Hematopoietic multipotent progenitor cell treated with erythropoietin and hydrocortisone succinate and interleukin-3 and kit ligand, for 17 days (in vitro differentiated cells): ENCODE measurements at places on chromosomes 6 and 20.
A peak's percentile ranks its signal among the peaks of the same experiment; 100 is the strongest.

DNA sequence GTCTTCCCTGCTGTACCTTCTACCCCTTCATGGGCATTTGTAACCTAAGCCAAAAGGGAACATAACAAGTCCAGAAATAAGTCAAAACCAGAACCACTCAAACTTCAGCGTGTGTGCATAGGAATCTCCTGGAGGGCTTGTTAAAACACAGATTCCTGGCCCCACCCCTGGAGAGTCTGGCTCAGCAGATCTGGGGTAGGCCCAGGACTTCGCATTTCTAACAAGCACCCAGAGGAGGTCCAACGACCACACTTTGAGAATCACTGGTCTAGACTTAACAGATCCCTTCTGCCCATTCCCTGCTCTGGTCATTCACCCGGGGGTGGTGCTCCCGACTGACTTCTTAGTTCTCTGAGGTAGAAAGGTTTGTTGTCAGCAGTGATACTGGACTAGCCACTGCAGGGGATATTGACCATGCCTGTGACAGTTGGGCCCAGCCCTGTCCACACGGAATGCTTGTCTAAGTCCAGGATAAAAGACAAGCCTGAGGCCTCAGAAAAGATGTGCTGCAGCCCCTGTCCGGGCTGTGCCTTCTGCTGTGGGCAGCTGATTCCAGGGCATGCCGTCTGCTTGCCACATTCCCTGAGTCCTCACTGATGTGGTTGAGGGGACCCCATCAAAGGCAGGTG lies 68.6 kb downstream of the SYNJ2 start:
- no peak for DNase-seq

DNA sequence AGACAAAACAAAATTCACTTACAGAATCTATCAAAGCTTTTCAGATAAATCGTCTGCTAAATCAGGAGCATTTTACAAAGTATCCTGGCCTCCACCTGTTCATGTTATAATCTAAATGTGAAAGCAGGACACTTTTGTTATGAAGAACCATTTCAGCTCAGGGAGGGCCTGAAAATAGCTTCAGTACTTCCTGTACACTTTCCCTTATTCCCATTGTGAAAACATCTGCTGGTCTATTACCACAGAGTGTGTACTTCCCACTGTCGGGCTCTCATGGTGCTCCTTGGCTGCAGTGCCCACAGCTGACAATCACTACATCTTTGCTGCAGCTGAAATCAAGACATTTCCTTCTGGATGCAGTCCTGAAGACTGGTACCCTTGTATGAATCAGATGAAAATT lies 128.1 kb downstream of the OPRM1 start:
- DNase-seq: no peak

GRCh38 chr6:89154131-89154530 lies 8.3 kb downstream of the PM20D2 start:
- DNase-seq: no peak

- no peak for DNase-seq
These were observed 102.9 kb downstream of the ADGB start for GRCh38 chr6:146701632-146702031.

GRCh38 chr6:98834060-98835031 lies at the start of gene POU3F2:
POU3F2 (plus strand) TSS chr6:98834574; CDS start chr6:98834874, 300 bp downstream.
- DNase-seq: peak; percentile 12

DNA sequence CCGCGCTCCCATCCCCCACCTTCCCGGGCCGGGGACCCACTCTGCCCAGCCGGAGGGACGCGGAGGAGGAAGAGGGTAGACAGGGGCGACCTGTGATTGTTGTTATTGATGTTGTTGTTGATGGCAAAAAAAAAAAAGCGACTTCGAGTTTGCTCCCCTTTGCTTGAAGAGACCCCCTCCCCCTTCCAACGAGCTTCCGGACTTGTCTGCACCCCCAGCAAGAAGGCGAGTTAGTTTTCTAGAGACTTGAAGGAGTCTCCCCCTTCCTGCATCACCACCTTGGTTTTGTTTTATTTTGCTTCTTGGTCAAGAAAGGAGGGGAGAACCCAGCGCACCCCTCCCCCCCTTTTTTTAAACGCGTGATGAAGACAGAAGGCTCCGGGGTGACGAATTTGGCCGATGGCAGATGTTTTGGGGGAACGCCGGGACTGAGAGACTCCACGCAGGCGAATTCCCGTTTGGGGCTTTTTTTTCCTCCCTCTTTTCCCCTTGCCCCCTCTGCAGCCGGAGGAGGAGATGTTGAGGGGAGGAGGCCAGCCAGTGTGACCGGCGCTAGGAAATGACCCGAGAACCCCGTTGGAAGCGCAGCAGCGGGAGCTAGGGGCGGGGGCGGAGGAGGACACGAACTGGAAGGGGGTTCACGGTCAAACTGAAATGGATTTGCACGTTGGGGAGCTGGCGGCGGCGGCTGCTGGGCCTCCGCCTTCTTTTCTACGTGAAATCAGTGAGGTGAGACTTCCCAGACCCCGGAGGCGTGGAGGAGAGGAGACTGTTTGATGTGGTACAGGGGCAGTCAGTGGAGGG lies 2.8 kb downstream of the SOX4 start:
- DNase-seq: no peak

DNA sequence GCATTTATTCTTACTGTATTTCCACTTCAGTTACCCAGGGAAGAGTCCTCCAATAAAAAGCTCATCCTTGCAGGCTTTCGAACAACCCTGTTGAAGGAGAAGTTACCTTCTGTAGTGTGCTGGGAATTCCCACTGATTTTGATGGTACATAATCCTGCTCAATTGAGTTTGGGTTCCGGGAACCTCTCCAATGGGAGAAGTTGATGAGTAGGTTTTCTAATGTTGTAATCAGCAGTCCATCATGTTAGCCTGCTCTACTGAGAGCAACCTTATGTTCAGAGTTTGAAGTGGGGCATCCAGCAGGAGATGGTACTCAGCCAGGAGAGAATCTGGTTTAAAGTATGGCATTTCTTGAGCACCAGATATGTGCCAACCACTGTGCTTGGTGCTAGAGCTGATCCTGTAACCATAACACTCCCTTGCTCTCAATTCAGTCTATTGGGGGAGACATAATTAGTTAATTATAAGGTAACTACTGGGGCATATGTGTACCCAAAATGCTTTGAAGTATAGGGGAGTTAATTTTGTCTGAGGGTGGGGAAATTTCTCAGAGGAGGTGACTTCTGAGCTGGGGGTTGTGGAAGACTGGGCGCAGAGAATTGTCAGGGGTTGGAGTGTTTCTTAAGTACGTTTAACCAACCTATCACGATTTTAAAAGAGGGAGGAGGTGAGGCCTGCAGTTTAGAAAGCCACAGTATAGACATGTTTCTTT lies 2.1 kb downstream of the TOP1 start:
- DNase-seq: peak; percentile 78

DNA sequence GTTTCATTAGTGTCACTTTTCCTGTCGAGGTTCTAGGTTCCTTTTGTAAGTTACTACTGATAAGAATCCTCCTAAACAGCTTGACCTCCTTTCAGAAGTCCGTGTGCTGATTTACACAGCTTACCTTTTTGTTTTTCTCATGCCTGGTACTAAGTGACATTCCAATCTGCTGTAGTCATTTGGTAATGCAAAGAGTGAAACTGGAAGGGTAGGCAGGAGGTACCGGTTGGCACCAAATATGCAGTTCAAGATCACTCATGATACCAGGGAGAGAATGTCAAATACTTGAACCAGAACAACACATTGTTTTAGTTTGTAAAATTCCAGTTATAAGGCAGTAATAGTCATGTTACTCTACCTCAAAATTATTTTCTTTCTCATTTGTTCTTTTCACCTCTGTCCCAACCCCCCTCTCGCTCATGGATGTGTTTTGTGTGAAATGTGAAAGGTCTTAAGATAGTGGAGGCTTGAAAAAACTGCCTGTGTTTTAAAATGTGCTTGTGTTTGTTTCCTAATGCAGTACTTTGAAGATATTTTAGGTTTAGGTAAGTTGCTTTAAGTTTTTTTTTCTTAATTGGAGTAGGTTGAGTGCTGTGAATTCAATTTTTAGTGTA lies 23.2 kb downstream of the AFDN start:
- no peak for DNase-seq

DNA sequence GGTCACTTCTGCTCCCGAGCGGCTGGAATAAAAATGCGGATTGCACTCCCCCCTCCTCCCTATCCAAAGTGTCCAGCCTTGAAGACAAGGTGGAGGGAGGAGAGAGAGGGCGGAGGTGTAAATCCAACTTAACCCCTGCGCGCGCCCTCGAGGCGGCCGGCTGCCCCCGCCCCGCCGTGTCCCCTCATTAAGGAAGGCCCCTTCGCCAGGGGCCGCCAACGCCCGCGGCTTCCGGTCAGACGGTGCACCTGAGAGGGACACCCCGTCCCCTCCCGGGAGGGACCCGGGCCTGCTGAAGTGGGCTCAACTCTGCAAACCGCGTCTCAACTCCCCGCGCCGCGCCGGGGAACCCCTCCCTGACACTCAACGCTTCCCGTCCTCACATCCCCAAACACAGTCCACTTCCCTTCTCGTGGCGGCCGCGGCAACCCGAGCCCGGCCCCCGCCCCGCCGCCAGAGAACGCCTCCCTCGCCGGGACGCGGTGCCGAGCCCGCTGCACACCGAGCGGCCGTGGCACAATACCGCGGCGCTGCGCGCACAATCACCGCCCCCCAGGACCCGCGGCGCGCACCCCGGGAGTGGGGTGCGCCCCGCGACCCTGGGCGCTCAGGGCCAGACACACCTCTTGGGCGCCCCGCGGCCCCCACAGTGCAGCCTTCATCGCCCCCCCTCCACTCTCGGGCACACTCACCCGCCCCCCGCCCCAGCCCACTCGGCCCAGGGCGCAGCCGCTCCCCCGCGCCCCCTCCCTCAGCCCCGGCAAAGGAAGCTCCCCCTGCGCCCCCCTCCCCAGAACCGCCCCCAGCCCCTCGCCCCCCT lies 102.5 kb downstream of the NOL4L start:
- no peak for DNase-seq

DNA sequence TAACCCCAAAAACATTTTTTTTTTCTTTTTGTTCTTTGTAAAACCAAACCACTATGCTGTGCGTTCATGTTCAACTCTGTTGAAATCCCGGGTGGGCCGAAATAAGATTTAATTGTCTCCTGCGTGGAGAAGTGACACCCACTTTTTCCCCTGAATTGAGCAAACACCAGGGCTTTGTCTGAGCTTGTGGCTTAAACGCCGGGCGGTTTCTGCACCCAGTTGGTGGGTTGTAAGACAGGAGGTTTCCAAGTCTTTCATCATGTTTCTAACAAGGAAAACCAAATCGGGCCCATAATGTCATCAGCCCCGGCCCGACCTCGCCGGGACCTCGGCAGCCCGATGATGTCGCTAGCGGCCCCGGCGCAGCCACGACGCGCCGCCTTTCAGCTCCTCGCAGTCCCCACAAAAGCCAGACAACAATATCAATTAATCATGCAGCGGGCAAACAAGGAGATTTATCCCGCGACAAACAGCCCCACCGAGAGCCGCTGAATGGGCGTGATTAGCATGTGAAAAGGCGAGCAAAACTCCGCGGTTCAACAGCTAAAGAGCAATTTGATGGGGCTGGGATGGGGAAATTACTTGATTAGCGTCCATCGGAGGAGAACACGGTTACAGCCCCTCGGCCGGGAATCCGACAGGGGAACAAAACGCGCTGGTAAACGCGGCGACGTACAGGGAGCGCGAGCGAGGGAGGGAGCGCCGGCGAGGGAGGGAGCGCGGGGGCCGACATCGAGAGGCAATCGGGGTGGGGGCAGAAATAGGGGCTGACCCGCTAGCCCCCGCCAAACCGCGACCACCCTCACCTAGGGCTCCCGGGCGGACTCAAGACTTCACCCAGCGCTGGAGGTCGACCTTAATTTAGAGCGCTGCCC lies 5.3 kb downstream of the LINC00237 start:
- no peak for DNase-seq

DNA sequence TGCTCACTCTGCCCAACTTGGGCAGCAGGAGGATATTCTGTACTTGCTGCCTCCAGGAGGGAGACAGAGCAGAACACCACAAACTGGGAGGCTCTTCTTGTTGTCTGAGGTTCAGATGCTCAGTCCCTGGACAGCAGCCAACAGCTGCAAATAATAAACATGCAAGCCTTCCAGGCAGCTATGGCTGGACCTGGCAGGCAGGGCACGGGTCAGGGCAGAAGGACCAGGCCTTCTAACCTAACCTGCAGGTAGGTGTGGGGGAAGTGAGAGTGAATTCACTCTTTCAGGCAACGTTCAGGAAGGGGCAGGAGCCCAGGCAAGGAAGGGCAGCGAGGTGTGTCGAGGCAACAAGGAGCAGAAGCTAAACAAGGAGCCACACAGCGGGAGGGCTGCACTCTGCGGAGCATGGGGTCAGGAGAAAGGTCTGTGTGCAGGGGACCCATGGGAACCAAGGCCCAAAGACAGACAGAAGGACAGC lies 31.5 kb downstream of the NINL start:
- DNase-seq: no peak

- DNase-seq: no peak
These were observed 982.2 kb upstream of the MAP3K7 start for GRCh38 chr6:91569071-91569470.

DNA sequence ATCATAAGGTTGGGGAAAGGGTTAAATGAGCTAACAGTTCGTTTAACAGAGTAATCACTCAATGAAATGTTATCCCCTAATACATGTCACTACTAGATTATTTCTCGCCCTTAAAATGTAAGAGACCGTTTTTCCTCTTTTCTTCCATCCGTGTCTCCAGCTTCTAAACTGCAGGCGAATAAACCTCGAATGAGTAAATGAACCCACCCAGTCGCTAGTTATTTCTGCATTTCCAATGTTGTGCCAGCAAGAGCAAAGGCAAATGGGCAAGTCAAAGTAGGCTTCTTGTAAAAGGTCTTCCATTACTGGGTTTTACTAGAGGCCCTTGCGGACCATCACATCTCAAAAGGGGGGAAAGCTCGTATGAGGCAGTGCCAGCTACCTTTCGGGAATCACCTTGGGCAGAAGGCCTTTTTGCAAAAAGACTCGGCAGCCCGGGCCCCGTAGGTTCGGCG lies 400 bp upstream of the SMAP1 start:
- no peak for DNase-seq

DNA sequence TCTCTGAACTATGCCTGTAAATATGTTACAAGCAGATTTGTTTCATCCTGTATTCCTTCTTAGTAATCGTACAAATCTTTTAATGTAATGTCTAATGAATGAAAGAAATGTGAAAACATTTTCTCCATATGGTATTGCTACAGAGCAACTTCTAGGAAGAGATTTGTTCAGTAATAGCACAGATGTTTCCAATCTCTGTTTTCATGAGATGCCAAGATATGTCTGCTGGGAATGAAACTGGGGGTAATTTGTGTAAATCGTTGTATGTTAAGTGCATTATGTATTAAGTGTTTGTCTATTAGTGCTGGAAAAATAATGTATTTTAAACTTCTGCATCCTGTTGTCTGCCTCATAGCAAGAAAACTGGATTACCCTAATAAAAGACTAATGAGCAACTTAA lies 722.2 kb upstream of the EYS start:
- no peak for DNase-seq
